ENCODE measurements at places on chromosomes 12 and 14.

DNA sequence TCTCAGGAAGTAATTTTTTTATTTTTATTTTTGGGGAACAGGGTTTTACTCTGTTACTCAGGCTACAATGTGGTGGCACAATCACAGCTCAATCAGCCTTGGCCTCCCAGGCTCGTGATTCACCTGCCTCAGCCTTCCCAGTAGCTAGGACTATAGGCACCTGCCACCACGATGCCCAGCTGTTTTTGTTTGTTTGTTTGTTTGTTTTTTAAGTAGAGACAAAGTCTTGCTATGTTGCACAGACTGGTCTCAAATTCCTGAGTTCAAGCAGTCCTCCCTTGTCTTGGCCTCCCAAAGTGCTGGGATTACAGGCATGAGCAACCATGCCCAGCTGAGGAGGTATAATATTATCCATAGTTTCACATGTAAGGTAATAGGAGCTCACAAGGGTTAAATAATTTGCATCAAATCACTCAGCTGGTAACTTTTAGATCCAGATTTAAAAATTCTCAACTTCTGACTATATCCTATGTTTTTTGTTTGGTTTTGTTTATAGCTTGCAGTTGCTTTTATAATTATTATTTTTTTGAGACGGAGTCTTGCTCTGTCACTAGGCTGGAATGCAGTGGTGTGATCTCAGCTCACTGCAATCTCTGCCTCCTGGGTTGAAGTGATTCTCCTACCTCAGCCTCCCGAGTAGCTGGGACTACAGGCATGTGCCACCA lies 629.3 kb downstream of the DIO2 start:
- no peak overlapping the region for H3K4me3 ChIP-seq
- H3K36me3 ChIP-seq: no peaks in the 10 kb centered on the region
- H3K27ac ChIP-seq: no peak overlapping the region

DNA sequence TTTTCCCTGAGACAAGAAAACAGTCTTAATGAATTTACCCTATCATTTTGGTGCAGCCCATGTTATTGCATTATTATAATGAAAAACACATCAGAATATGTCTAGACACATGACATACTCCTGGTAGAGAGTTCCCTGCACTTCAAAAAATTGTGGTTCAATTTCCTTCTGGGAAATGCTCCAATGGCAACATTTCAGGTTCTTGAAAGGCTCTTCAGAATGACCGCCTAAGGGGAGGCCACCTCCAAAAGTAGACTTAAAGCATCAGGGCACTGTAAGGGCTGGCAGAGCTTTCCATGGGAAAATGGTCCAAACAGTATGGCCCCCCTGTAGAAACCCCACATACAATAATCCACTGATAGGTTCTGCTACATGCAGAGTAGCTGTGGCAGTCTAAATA lies 110.7 kb downstream of the SLC25A21 start:
- H3K27ac ChIP-seq: no peak overlapping the region
- H3K36me3 ChIP-seq: no peaks in the 10 kb centered on the region
- H3K4me1 ChIP-seq: no peaks in the 10 kb centered on the region

- H3K4me1 ChIP-seq: peaks cover 21% of the 10 kb centered on the region
- no peak overlapping the region for H3K4me3 ChIP-seq
- no peak overlapping the region for H3K27ac ChIP-seq
- H3K27me3 ChIP-seq: no peaks in the 10 kb centered on the region
- peak; percentile 49 for DNase-seq
Measured at GRCh38 chr12:49863946-49864797, 21.3 kb upstream of the BCDIN3D start.

DNA sequence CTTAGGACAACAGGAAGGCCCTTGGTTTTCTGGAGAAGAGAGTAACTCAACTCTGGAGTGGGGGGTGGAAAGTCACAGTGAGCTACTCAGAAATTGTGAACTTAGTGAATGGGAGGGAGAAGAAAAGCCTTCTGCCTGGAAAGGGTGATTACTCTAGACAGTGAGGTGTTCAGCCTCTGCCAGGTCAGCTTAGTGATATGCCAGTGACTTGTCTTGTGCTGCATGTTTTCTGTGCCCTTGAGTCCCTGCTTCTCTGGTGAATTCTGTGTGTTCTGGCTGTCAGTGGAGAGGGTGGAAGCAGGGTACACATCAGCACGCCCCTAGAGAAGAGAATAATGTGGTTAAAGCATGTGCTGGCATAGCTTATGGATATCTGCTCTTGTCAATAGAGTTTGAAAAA lies 13.4 kb downstream of the ATP23 start:
- H3K27me3 ChIP-seq: no peaks in the 10 kb centered on the region
- H3K4me3 ChIP-seq: no peak overlapping the region
- DNase-seq: no peak
- no peaks in the 10 kb centered on the region for H3K4me1 ChIP-seq
- H3K27ac ChIP-seq: no peak overlapping the region
- peaks cover 30% of the 10 kb centered on the region for H3K36me3 ChIP-seq

DNA sequence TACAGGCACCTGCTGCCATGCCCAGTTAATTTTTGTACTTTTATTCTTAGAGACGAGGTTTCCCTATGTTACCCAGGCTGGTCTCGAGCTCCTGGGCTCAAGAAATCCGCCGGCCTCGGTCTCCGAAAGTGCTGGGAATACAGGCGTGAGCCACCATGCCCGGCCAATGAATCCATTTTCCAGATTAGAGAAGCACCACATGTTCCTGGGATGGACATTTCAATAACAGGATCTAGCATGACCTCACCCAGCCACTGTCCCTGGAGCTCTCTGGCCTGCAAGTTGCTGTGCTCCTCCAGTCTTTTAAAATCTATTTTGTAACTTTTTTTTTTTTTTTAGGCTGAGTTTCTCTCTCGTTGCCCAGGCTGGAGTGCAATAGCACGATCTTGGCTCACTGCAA lies 2.2 kb downstream of the GPR132 start:
- H3K4me1 ChIP-seq: peaks cover 16% of the 10 kb centered on the region
- H3K4me3 ChIP-seq: no peak overlapping the region
- H3K27me3 ChIP-seq: no peaks in the 10 kb centered on the region

DNA sequence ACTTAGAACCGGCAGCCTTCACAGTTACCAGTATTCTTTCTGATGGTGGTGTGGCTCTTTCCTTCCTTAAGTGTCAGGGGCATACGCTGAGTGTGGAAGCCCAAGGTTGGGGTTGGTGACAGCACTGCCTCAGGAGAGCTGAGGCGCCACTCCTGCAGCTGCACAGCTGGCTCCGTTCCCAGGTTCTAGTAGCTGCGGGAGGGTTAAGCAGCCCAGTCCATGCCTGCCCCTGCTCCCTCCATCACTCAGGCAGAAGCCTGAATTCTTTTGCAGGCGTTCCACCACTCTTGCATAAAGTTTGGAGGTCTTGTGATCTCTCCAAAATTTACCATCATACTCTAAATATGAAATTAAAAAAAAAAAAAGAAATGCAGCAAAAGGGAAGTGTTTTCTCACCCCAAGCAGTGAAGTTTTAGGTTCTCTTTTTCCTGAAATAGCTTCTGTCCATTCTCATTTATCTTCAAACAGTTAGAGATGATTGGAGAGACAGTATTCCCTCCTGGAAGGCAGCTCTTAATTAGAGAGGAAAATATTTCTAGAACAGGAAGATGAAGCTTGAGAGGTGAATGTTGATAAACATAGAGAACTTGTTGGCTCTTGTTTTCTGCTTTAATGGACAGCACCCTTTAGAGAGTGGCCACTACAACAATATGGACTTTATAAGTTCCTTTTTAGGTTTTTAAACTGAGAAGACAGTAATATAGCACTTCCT lies 136.1 kb downstream of the FGD4 start:
- H3K4me3 ChIP-seq: peak overlapping the region; percentile 41
- no peak for DNase-seq
- peak overlapping the region; percentile 82 for H3K27ac ChIP-seq
- H3K36me3 ChIP-seq: no peaks in the 10 kb centered on the region
- H3K27me3 ChIP-seq: no peaks in the 10 kb centered on the region

DNA sequence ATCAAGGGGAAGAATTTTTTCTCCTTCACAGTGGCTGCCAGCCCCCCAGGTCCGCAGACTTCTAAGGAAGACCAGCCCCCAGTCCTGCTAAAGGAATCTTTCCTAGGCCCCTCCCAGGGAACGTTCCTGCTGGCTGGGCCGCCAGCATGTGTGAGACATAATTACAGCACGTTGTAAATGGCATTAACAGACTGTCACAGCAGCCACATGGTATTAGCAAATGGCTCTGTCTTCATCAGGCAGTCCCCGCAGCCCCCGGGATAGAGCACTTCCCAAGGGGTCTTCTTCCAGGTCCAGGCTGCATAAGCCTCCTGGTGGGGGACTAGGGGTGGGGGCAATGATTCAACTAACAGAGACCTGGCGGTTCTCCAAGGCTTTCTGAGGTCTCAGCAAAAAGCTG lies 34.9 kb upstream of the FAM222A start:
- H3K4me3 ChIP-seq: no peak overlapping the region
- H3K27me3 ChIP-seq: no peaks in the 10 kb centered on the region
- H3K36me3 ChIP-seq: no peaks in the 10 kb centered on the region
- no peaks in the 10 kb centered on the region for H3K4me1 ChIP-seq

GRCh38 chr12:62516927-62517326 lies 50.3 kb downstream of the MON2 start:
- no peaks in the 10 kb centered on the region for H3K36me3 ChIP-seq
- H3K27ac ChIP-seq: no peak overlapping the region
- H3K4me3 ChIP-seq: no peak overlapping the region
- H3K4me1 ChIP-seq: no peaks in the 10 kb centered on the region
- DNase-seq: no peak

DNA sequence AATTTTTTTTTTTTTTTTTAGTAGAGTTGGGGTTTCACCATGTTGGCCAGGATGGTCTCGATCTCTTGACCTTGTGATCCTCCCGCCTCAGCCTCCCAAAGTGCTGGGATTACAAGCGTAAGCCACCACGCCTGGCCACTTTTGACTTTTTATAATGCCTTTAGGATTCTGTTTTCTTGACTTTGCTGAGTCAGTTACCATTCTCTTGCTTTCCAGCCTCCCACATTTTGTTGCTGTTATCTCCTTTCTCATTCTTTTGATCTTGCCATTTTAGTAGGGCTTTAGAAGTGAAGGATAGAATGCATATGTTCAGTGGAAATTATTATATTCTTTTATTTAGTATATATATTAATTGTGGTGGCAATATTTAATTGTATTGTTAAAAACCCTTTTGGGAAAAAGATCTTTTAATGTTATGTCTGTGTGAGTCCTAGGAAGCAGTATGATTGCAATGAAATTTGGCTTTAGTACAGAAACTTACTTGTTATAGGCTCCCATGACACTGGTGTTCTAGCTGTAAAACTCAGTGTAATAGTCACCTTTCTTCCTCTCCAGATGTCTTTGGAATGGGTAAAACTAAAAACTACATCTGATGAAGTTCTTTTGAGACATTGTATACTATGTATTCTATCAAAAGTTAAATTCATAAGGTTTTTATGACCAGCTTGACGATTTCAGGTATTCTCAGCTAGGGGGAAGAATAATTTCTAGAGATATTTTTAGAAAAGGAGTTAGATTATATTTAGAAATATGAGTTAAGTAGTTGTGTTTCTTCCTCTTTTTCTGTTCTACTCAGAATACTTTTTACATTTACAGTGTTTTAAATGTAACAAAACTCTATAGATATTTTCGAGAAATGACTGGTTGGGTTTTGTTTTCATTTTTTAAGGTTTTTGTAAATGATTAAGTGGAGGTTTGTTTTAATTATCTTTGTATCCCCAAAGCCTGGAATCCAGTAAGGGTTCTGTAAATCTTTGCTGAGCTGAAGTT lies 74.7 kb downstream of the APAF1 start:
- peaks cover 8% of the 10 kb centered on the region for H3K36me3 ChIP-seq
- H3K4me3 ChIP-seq: no peak overlapping the region
- H3K27ac ChIP-seq: no peak overlapping the region
- no peak for DNase-seq
- no peaks in the 10 kb centered on the region for H3K27me3 ChIP-seq
- no peaks in the 10 kb centered on the region for H3K4me1 ChIP-seq

DNA sequence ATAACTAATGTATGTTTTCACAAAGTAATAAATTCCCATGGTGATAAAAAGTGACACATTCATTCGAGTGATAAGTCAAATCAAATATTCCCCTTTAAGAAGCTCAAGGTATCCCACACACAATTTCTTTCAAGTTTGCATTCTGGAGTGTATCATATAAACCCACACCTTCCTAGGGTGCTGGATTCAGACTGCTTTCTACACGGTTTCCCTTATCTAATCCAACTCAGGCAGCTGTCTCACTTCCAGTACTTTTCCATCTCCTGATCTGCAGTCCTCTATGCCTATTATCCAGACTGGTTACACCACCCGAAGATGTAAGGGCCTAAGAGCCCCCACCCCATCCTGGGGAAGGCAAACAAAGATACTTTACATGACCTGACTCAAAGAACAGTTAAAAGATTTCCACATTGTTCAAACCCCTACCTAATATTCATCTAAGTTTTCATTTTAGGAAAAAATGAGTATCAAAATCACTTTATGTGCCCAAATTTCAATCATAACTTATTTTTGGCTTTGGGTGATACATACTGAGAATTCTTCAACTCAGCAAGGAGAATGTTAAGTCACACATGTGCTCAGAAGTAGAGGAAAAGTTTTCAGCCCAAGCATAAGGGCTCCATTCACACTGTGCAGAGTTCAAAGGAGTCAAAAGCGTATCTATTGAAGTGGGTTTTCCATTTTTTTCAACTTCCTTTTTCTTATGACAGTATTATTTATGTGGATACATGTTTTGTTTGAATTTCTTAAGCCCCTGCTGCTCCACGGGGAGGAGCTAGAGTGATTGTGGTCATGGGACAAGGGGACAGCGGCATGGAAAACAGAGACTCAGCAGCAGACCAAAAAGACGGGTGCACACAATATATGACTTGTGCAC lies 41.8 kb downstream of the CORO1C start:
- no peaks in the 10 kb centered on the region for H3K27me3 ChIP-seq
- peaks cover 75% of the 10 kb centered on the region for H3K4me1 ChIP-seq
- no peak overlapping the region for H3K4me3 ChIP-seq
- peak overlapping the region; percentile 89 for H3K27ac ChIP-seq
- H3K36me3 ChIP-seq: no peaks in the 10 kb centered on the region

DNA sequence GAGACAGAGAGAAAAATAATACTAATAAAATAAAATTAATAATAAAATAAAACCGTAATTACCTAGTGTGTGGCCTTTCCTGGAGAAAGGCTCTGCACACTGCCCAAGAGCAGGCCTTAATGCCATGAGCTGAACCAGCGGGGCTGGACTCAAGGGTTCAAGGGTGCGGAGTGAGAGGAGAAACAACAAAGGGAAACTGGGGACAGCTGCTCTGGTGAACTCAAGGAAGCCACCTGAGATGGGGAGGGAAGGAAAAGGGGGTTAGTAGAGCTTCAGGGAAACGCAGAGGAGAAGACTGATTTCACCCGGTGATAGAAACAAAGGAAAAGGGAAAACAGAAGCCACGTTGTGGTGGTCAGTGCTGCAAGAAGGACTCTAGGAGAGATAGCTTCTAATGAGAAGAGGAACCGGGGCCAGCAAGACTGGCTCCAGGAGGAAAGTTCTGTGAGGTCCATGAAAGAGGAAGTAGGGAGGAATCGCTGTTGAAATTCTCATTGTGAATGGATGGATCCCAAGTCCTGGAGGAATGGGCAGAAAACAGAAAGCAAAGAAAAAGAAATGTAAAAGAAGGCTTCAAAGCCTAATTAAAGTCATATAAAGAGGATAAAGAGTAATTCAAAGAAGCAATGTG lies 48.3 kb upstream of the BCL2L14 start:
- no peaks in the 10 kb centered on the region for H3K36me3 ChIP-seq
- no peak overlapping the region for H3K27ac ChIP-seq
- no peak for DNase-seq
- no peaks in the 10 kb centered on the region for H3K4me1 ChIP-seq
- H3K4me3 ChIP-seq: no peak overlapping the region

- H3K4me1 ChIP-seq: no peaks in the 10 kb centered on the region
- no peak overlapping the region for H3K27ac ChIP-seq
- no peak for DNase-seq
- H3K27me3 ChIP-seq: no peaks in the 10 kb centered on the region
Measured at GRCh38 chr14:39442293-39442692, 10.1 kb upstream of the FBXO33 start.

All from vagina (tissue), 2 donors.